ENCODE measurements at places on chromosomes 3 and 15.
A peak's percentile ranks its signal among the peaks of the same experiment; 100 is the strongest.

DNA sequence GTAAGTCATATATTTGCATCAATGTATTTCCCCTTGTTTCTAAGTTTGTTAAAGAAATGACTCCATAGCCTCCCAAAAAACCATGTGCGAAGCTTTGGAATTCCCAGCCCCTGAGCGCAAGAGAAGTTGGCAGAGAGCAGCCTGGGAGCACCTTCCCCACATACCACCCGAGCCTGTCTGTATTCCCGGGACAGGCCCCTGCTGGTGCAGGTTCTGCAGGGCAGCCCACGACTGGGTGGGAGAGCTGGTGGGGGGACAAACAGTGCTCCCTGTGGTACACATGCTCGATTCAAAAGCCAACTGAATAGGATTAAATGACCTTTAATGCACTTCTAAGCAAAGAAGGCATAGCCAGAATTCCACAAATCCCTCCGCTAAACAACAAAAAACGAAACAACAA, 74.6 kb upstream of the SNRPA1 start:
- no peak for DNase-seq

GRCh38 chr15:56150204-56150603, 93.5 kb downstream of the RFX7 start:
- DNase-seq = no peak

GRCh38 chr3:182710557-182711157, 82.6 kb upstream of the ATP11B start:
- peak; percentile 13 for DNase-seq

DNA sequence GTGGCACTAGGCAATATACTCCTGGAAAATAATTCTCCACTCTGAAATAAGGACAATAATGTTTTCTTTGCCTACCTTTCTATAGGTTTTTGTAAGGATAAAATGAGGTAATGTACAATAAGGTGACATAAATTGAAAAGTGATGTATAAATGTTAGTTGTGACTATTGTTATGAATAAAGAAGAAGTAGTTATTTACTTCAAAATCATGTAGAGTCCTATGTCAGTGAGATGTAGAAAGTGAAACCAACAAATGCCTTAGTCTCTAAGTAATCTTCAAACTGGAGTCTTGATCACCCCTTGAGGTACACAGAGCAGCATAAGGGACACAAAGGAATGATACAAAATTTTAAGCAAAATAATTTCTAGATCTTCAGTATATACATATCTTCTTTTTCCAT, 60.3 kb upstream of the TP63 start:
- no peak for DNase-seq

- no peak for DNase-seq
Observed at GRCh38 chr3:163523375-163523774, 1554.9 kb downstream of the SI start.

Data from fibroblast of skin of abdomen (primary cell).